Stimulated activated CD8-positive, alpha-beta memory T cell treated with anti-CD3 and anti-CD28 coated beads, Interleukin-15, amount 100 ng/mL, for 24 hours (primary cell): ENCODE measurements at places on chromosomes 16 and 17.

- peak; percentile 58 for DNase-seq
These were observed 22.4 kb downstream of the C17orf75 start for GRCh38 chr17:32319548-32319905.

DNA sequence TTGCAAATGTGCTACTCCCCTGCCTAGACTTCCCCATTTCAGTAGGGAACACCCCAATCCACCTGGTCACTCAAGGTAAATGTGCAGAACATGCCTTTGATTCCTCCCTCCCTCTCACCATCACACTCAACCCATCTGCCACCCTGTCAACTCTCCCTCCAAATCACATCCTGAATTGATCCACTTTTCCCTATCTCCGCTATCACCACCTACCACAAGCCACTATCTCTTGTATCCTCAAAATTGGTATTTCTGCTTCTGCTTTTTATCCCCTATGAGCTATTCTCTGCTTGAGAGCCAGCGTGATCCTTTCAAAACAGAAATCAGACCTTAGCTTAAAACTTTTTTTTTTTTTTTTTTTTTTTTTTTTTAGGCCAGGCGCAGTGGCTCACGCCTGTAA, 5.4 kb upstream of the NOL11 start:
- DNase-seq, result no peak

GRCh38 chr16:12314653-12315185, 338.2 kb downstream of the SNX29 start:
- DNase-seq, result no peak

DNA sequence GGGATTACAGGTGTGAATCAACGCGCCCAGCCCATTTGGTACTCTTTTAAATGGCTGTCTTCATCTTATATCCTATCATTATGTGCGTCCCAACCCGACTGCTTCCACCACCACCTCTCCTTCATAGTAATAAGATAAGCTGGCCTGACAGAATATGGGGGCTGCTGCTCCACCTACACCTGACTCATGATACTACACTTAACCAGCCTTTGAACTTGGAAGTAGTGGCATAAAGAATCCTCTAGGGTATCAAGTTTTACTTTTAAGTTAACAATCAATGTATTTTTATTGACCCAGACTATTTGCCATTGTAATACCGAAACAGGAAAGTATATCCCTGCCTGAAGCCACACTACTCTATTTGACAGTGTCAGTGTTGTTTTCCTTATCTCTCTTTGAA, 18.8 kb downstream of the PDZD9 start:
- no peak for DNase-seq

GRCh38 chr17:29407856-29408255, 17.7 kb downstream of the TAOK1 start:
- no peak for DNase-seq

- no peak for DNase-seq
These were observed 32.0 kb upstream of the SUPT4H1 start for GRCh38 chr17:58383892-58384462.

GRCh38 chr16:17348826-17349225, 121.9 kb downstream of the XYLT1 start:
- no peak for DNase-seq

DNA sequence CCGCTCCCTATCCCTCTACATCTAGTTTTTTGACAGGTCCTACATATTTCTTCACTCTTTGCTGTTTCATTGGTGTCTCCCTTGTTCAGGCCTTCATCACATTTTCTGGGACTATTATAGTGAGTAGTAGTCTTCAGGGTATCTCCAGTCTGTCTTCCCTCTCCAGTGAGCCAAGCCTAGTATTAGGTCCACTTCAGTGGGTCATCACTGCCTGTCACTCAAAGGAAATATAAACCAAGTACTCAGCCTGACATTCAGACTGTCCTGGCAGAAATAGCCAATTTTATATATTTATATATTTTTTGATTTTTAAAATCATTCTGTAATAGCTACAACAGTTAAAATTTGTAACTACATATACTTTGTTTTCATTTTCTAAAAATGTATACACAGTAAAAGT, 137.8 kb downstream of the CYB561 start:
- no peak for DNase-seq

- DNase-seq, result no peak
These were observed 879 bp upstream of the SPG7 start for GRCh38 chr16:89507214-89507833.

DNA sequence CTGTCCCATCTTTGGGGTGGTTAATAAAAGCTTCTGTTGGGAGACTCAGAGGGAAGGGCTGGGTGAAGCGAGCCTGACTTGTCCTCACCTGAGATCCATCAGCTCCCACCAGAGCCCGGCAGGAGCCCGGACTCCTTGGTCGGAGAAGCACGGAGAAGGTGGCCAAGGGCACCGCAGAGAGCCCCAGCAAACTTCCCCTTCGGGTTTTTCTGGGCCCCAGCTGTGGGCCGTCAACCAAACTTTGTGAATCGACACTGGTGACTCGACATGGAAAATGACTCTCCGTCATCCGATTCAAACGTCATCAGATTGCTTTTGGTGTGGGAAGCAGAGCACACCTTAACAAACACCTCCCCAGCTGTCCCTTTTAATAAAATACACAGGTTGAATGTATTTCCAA, 21.4 kb downstream of the ENPP7 start:
- no peak for DNase-seq

DNA sequence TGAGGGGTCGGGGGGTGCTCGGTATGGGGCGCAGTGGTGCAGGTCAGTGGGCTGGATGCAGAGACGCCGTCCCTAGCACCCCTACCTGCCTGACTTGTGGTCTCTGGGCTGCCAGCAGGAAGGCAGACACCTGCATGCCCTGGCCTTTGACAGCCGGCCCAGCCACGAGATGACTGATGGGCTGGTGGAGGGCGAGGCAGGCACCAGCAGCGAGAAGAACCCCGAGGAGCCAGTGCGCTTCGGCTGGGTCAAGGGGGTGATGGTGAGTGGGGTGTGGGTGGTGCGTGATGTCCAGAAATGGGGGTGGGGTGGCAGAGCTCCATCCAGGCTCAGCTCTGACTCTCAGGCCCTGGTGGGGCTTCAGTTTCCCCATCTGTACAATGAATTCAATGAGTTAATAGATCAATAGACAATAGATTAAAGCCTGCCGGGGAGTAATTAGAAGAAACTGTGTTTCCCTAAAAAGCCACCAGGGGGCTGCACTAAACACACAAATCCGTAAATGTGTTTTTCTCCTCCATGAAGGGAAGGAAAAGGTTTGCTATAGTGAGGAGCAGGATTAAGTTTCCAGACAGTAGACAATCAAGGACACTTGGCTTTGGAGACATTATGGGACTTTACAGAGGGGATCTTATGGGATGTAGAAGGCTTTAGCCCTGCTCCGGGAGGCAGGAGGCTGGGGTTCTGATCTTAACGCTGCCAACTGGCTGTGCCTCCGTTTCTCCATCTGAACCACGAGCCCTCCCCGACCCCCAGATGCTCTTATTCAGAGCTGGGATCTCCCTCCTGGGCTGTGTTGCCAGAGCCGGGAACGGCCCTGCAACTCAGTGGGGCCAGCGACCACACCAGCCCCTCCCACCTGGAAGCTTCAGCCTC, 2.2 kb downstream of the SLC12A3 start:
- no peak for DNase-seq

GRCh38 chr16:88320947-88321634, 61.7 kb upstream of the ZNF469 start:
- no peak for DNase-seq

GRCh38 chr17:29091606-29092289, 48.8 kb downstream of the PIPOX start:
- DNase-seq, result no peak

DNA sequence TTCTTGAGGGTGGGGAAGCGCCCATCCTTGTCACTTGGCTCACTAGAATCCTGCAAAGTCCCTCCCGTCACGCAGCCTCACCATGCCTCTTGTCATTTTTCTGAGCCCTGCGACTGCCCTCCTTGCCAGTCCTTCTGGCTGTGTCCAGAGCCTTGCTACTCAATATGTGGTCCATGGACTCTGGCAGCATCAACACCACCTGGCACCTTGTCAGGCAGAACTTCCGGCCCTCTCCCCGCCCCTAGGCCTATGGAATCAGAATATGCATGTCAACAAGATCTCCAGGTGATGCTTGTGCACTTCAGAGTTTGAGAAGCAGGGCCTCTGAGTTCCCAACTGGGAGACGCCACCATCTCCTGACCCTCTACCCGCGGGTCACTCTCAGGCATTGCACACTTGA, 12.1 kb downstream of the PIMREG start:
- DNase-seq, result no peak

- no peak for DNase-seq
These were observed 12.4 kb downstream of the RAP1GAP2 start for GRCh38 chr17:2808367-2809335.

DNA sequence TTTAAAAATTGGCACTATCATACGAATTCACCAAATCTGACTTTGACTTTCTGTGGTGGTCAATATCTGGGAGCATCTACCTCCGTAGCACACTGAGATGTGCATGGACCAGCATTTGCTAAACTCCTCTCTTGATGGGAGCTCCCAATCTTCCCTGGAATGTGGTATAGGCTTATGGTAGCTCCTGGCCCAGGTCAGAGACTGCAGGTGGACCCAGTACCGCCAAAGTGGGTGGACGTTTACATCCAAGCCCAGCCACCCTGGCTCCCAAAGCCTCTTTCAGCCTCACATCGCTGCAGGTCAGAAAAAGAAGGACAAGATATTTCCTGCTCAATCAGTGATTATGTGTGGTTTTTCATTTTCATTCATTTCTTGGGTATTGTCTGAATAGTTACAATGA, 43.1 kb upstream of the NKD1 start:
- DNase-seq, result no peak

GRCh38 chr17:39703913-39704312, 4.0 kb downstream of the ERBB2 start:
- DNase-seq, result no peak

DNA sequence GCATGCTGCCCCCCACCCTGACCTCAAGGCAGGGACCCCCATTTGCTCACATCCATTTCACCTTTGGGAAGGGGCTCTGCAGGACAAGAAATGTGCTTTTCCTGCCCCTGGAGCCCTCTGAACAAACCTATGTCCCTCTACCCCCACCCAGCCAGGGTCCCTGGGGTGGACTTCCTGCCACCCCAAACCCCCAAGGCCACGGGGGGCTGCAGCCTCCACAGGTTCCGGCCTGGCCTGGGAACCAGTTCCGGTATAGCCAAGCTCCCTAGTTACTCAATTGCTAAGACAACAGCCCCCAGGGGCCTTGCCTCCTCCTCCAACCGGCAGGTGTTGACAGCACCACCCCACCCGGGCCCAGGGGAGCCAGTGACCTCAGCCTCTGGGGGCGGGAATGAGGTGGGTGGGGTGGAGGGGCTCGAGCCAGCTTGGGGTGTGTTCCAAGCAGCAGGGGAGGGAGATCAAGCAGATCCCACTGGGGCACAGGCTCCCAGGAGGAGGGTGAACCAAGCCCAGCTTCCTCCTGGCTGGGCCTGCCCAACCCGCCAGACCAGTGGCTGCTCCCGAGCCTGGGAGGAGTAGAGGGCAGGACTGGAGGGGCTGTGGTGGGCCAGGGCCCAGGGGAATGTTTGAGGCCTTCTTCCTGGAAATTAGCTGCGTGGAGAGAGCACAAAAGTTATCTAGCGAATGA, 6.6 kb downstream of the PNMT start:
- DNase-seq, result no peak

DNA sequence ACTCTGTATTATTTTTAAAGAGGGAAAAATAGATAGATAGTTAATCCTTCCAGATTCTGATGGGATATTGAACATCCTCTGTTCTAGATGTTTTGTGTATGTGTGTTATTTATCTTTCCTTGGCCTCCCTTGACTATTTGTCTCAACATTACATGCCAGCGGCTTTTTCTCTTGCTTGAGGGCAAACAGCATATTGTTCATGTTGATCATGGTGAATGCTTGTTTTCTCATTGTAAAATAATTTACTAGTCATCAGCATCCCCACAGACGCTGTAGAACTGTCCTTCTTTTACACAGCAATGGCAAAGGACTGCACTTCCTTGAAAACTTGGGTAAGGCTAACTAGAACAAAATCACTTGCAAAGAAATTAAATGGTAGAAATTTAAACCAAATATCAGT, 1376.4 kb upstream of the GOT2 start:
- DNase-seq, result no peak

DNA sequence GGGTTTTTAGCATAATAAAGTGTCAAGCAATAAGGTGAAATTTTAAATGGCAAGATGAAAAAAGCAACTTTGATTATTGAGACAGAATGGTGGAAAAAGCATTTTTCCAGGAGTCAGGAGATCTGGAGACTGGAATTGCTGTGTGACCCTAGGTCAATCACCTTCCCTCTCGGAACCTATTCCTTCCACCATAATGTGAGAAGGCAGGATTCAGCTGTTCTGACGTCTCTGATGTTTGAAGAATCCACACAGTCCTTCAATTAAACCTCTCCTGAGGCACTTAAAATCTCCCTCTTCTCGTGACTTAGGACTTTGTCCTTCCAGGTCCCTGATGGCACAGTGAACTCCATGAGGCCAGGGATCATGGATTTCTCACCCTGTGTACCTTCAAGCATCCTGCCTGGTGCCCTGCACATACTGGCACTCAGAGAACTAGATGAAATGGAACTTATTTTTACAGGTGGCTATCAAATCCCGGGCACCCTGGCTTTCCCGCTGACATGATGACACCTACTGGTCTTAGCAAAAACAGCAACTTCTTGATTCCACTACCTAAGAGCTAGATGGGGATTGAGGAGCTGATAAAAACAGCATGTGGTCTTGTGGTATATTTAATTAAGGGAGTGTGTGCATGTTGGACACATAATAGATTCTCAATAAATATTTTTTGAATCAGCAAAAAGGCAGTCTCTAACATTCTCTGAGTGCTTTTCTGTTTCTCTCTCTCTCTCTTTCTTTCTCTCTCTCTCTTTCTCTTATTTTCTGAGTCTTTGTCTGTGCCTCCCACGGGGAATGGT, 2.3 kb upstream of the CCDC182 start:
- no peak for DNase-seq

DNA sequence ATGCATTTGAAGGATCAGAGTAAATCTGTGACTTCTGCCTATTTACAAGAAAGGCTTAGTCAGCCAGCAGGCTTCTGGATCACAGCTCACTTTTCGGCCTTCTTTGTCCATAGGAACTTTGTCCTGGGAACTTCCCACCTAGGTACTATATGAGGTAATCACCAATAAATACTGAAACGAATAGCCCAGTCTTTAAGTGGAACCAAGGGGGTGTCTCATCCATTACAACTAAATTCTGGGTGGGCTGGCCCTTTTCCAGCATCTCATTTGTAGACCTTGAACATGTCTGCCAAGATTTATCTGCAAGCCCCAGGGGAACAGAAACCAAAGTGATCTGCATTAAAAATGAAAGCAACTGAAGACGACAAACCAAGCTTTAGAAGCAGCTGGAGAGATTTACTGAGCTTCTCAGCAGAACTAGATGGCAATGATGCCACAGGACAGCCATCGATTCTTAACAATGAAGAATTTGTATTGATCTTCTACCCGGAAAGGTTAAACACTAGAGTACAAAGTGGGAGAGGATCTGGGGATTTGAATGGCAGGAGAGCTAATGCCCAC, 55.5 kb downstream of the SNX11 start:
- no peak for DNase-seq

DNA sequence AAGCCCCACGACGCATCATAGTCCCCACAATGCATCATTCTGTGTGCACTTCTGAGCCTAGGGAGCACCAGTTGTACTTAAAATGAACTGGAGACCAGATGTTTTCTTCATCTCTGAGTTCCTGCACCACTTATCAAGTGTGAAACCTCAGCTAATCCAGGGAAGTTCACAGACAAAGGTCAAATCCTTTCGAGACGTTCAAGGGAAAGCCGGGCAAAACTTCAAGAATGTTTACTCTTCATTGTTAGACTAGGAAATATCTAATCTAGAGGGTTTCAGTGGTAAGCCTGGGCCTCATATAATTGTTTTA, 4.6 kb upstream of the PMP22 start:
- no peak for DNase-seq

- DNase-seq, result no peak
These were observed 4.8 kb downstream of the TNP2 start for GRCh38 chr16:11264155-11264832.
